Esophagus mucosa (tissue), 1 donor: ENCODE measurements at places on chromosomes 2 and 18. TPM values are rescaled to one million over a fixed set of nuclear protein-coding genes. Genes with fewer than 3 reads are reported as not detected.

Gene ANKRD29
- total RNA-seq = 11.2 TPM

Gene EFR3B
- 0.48 TPM for total RNA-seq

Gene RND3
- 62.3 TPM for total RNA-seq

Gene TMEM185B
- total RNA-seq = 20.3 TPM

Gene GREB1L
- total RNA-seq = not detected

Gene LIMS3
- not detected for total RNA-seq

Gene GPBAR1
- total RNA-seq = not detected

Gene STK11IP
- total RNA-seq = 17.3 TPM

Gene AKAIN1
- not detected for total RNA-seq

Gene WNT10A
- total RNA-seq = 3.4 TPM

Gene ALPP
- not detected for total RNA-seq

Gene PPP4R3B
- total RNA-seq = 42.8 TPM

Gene STARD6
- total RNA-seq = not detected

Gene SLC23A3
- total RNA-seq = 0.64 TPM

Gene ASPRV1
- 0.16 TPM for total RNA-seq

Gene CAPN14
- total RNA-seq = 191 TPM

Gene DRC1
- not detected for total RNA-seq

Gene ERBB4
- total RNA-seq = 0.12 TPM

Gene SPRED2
- 12.8 TPM for total RNA-seq
